ENCODE measurements at places on chromosomes 7 and 10.

DNA sequence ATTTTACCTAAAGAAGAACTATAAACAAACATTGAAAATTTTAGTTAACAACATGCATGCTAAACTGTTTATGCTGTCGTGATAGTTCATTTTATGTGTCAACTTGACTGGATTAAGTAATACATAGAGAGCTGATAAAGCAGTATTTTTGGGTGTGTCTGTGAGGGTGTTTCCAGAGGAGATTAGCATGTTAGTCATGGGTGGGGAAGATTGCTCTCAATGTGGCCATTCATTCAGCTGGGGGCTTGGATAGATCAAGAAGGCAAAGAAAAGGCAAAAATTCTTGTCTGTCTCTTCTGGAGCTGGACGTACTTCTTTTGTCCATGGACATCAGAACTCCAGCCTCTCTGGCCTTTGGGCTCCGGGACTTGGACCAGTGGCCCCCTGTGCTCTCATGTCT, 172.9 kb upstream of the SEMA3E start:
- no peak for DNase-seq

GRCh38 chr7:77831953-77832352, 33.4 kb downstream of the PHTF2 start:
- DNase-seq, result no peak

GRCh38 chr10:72935361-72935760, 19.2 kb downstream of the PLA2G12B start:
- DNase-seq, result no peak

GRCh38 chr10:129288999-129289584, 177.9 kb upstream of the MGMT start:
- DNase-seq, result no peak

DNA sequence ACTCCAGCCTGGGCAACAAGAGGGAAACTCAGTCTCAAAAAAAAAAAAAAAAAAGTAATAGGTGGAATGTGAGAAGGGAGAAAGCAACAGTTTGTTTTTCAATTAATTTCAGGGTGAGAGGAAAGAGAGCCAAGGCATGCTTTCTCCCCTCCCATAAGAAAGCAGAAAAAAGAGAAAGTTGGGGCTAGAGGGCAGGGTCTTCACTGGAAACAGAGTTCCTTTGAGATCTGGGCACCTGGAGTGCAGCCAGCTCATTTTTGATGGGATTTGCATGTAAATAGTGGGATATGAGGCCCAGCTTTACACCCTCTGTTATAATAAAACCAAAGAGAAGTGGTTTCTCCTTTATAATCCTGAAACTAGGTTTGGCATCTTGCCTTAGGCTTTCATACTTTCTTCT, 13.8 kb upstream of the STOX1 start:
- no peak for DNase-seq

DNA sequence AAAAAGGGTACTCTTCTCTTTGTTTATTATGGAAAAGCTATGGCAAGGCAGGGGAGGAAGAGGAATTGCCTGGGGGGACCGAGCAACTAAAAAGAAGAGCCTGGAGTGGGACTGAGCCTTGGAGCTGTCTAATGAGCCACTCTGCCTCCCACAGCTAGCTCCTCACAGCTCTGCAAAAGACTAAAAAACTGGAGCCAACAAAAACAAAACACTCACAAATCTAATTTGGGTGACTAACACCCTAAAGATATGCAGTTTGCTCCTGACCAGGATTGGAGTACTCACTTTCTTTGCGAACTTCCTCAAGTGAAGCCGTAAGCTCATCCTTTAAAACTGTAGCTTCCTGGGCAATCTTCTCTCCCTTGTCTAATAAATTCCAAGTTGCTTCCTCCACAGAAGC, 89.4 kb downstream of the CTNNA3 start:
- no peak for DNase-seq

- DNase-seq, result no peak
These were observed 3.8 kb upstream of the MKI67 start for GRCh38 chr10:128130051-128130450.

GRCh38 chr10:28833313-28833712, 156.0 kb downstream of the BAMBI start:
- no peak for DNase-seq

- DNase-seq, result no peak
These were observed 26.6 kb downstream of the ST8SIA6 start for GRCh38 chr10:17427666-17428350.

GRCh38 chr7:36312915-36313334, 76.7 kb upstream of the ANLN start:
- DNase-seq, result no peak

DNA sequence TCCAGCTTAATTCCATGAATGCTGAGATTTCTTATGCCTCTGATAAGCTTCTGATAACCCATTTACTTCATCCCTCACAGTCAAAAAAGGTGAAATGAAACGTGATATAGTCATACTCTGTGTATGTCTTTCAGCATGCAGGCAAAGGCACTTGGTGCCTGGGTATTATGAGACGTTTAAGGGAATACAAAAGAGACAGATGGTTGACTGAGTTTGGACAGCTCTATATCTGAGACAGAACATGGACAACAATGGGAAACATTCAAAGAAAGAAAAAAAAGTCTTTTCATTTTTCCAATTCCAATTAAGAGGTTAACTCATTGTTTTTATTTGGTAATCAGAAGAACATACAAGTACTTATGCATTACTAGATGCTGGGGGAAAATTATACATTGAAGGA, 96.2 kb downstream of the PPP1R17 start:
- DNase-seq, result no peak

DNA sequence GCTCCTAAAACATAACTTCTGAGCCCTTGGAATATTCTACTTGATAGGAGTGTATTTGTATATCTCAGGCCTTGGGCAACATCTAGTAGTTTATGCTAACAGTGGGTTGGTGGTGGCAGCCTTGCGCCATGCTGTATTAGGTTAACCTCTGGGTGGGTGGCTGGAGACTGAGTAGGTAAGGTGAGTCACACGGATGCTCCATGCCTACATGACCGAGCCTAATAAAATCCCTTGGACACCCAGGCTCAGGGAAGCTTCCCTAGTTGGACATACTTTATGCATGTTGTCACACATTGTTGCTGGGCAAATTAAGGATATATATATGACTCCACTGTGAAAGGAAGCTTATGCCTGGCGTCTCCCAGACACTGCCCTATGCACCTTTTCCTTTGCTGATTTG, 6.0 kb upstream of the DAGLB start:
- DNase-seq, result peak; percentile 71

- DNase-seq, result peak; percentile 84
These were observed 15.5 kb downstream of the ZMIZ1 start for GRCh38 chr10:79084012-79084971.

DNA sequence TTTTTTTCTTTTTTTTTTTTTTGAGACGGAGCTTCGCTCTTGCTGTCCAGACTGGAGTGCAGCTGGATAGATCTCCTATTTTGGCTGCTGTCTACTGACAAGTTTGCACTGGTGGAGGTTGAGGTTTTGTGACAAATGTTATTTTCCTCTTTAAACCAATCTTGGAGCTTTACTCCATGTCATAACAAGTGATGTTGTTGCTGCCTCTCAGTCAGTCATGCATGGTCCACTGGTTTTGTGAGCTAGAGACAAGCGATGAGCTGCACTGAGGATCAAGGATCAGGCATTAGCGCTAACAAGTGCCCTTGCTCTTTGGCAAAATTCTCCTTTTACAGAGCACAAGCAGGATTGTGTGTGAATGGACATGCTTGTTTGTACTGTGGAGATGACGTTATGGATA, 805 bp upstream of the WDFY4 start:
- no peak for DNase-seq

GRCh38 chr7:149205690-149206381, 10.5 kb downstream of the ZNF282 start:
- DNase-seq, result no peak

DNA sequence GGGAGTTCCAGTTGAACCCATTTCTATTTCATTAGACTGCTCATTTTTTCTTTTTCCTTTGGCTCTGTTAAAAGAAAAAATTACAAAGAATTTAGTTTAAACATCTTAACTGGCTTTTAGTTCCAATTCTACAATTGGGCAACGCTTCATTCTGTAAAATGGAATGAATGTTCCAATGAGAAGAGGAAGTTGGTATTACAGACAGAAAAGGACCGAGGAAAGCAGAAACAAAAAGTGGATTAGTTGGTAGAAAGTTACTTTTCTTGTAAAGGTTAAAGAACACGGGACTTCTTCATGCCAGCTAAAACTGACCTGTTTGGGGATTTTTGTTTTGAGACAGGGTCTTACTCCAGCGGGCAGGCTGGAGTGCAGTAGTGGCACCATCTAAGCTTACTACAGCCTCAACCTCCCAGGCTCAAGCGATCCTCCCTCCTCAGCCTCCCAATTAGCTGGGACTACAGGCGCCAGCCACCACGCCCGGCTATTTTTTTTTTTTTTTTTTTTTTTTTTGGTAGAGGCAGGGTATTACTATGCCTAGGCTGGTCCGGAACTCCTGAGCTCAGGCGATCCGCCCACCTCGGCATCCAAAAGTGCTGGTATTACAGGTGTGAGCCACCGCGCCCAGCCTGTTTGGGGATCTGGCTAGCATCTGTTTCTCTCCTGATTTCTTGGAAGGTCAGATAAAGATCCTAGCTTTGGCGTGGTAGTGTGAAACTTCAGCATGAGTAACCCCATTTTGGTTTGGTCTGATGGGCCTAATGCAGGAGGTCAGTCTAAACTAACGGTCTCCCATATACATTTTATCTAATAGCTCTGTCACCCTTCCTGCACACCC, 1.3 kb upstream of the VDAC2 start:
- DNase-seq, result no peak

DNA sequence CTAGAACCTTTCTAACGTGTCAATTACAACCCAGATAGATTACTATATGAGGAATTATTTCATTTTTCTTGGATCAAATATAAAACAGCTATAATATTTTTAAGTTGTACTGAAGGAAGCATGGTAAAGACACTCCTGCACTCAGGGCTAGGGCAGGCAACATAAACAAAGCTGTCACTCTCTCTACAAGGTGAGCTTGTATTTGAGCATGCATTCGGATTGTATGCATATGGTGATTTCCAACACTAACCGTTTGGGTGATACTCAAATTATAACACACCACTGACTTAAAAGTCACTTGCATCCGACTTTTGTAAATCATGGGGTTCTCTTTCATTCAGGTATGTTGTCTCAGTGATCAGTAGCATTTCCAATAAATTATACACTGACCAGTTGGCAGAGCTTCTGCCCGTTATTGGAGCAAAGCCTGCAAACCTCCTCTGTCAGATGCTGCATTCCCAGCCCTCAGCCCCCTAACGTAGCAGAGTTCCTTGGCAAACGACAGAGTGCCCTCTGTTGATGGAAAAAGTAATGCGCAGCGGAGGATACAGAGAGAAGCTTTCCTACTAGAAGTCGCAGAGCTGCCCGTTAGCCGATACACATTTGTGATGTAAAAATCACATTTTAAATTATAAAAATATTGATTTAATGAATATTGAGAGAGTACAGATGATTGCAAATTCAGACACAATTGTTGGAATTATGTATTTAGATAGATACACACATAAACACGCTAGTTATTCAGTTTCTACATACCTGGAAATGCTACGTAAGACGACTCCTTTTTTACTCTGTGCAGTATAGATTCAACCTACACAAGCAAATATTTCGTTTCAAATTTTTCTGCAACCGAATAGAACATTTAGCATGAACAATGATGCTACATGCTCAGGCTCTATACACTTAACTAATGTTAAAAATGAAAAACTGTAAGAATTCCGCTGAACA, 173.9 kb upstream of the SP4 start:
- peak; percentile 6 for DNase-seq

DNA sequence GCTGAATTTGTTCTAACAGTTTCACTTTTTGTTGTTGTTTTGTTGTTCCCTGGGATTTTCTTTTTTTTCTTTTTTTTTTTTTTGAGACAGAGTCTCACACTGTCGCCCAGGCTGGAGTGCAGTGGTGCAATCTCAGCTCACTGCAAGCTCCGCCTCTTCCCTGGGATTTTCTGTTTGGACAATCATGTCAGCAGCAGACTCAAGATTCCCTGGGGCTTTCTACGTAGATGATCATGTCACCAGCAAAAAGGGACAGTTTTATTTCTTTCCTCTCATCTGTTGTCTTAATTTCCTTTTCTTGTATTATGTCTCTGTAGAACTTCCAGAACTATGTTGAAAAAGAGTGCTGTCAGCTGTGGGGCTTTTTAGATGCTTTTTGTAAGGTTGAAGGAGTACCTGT, 241.4 kb downstream of the TNS3 start:
- DNase-seq, result no peak

- DNase-seq, result no peak
These were observed 14.8 kb upstream of the FHIP2A start for GRCh38 chr10:114806562-114807391.

DNA sequence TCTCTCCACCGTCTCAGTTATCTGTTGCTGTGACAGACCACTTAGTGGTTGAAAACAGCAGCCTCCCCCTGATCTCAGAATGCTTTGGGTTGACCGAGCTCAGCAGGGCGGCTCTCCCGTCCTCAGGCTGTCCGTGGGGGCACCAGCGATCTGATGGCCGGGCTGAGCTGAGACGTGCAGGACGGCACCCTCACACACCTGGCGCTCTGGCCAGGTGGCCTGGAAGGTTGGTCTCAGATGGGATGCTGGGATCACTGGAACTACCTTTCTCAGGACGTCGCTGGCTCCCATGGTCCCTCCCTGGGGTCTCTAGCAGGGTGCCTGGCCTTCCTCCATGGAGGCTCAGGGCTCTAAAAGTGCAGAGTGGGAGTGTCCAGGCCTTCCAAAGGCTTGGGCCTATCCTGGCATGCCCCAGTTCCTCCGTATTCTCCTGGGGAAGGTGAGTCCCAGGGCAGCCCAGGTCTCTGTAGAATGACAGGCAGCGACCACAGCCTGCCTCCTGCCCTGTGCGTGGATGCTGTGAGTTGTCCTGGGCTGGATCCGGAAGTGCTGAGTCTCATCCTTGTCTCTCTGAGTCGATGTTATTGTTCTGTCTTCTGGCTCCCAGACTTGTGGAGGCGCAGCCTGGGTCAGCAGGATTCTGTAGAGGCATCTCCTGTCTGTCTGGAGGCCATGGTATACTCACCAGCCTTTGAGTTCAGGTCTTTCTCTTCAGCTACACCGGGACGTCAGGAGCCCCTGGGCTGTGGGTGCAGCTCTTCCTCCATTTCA, 12.2 kb upstream of the PWWP2B start:
- DNase-seq, result no peak

GRCh38 chr10:124414076-124414475, 4.6 kb downstream of the OAT start:
- DNase-seq, result peak; percentile 34

- DNase-seq, result no peak
These were observed 53.0 kb downstream of the ASNS start for GRCh38 chr7:97819161-97819560.

DNA sequence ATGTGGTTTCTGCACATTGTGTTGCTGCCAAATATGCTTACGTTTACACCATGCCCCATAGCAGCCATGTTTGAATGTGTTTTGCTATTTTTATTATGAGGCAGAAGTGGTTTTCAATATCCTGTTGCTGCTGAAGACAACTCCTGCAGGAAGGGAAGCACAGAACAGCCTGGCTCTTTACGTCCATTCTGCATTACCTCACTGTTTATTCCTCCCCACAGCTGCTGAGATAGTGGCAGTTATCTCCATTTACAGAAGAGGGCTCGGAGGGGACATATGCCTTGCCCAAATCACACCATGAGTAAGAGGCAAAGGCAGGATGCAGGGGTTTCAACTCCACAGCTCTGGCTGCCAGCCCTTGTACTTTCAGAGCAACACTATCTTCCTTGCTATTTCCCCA, 35.3 kb downstream of the PLPP4 start:
- DNase-seq, result no peak

Data from GM04504 (cell line).